EL (cell line): ENCODE measurements at places on chromosomes 6 and 20.
A peak's percentile ranks its signal among the peaks of the same experiment; 100 is the strongest.

GRCh38 chr20:37406010-37406998 lies 60.4 kb downstream of the SRC start:
- peak; percentile 65 for DNase-seq

DNA sequence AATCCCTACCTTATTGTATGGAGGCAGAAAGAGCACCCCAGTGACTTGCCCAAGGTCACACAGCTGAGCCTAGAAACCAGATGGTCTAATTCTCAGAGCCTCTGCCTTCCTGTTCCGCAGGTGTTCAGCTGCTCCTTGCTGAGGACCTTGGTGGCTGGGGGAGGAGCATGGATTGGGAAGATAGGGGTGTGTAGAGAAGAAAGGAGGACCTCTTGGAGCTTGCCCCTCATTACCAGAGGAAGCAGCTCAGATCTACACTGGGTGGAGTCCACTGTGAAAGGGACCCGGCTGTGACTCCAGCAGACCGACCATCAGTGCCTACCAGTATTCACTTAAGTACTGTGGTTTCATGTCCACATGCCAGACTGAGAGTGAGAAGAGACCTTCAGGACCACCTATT lies 15.2 kb downstream of the FOXP4 start:
- no peak for DNase-seq

GRCh38 chr6:33050014-33050810 lies 23.2 kb downstream of the HLA-DPA1 start:
- DNase-seq = no peak

GRCh38 chr20:59017493-59018231 lies 1.6 kb upstream of the TUBB1 start:
- no peak for DNase-seq

GRCh38 chr6:154012852-154013251 lies 26.2 kb upstream of the OPRM1 start:
- DNase-seq = no peak

DNA sequence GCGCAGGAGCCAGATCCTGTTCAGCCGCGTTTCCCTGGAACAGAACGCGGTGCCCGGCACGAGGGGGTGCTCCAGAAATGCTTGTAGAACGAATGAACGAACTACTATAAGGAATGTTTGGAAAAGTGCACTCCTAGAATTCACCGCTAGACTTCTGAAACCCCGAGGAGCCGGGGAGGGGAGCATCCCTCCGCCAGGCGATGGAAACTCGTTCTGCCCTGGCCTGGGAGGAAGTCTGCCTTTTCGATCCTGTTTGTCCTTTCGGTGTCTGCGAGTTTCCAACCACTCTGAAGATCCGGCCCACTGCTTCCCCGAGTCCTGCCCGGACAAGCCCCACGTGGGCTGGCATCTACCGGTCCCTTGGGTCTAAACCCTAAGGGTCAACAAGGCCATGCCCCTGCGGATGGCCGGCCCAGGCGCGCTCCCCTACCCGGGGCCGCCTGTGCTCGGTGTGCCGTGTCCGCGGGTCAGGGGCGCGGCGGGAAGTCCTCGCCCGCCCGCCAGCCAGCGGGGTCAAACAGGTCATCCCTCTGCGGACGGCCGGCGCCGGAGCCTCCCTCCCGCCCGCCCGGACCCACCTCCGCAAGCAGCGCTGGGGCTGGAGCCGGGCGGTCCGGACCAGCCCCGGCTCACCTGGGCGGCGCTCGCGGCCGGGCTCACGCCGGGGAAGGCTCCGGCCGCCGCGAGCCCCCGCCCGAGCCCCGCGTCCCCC lies 526 bp downstream of the SULF2 start:
- peak; percentile 61 for DNase-seq

- DNase-seq = no peak
Measured at GRCh38 chr6:70282312-70282918, 20.5 kb downstream of the COL9A1 start.

GRCh38 chr6:36641543-36641942 lies 37.0 kb upstream of the CDKN1A start:
- DNase-seq = no peak

GRCh38 chr6:129748212-129748900 lies 38.4 kb upstream of the ARHGAP18 start:
- peak; percentile 62 for DNase-seq

- no peak for DNase-seq
Measured at GRCh38 chr6:27816906-27817305, 95.3 kb downstream of the OR2B2 start.

GRCh38 chr6:128899341-128900050 lies 16.6 kb downstream of the LAMA2 start:
- peak; percentile 26 for DNase-seq

GRCh38 chr6:103872233-103872632 lies 987.5 kb downstream of the HACE1 start:
- no peak for DNase-seq

DNA sequence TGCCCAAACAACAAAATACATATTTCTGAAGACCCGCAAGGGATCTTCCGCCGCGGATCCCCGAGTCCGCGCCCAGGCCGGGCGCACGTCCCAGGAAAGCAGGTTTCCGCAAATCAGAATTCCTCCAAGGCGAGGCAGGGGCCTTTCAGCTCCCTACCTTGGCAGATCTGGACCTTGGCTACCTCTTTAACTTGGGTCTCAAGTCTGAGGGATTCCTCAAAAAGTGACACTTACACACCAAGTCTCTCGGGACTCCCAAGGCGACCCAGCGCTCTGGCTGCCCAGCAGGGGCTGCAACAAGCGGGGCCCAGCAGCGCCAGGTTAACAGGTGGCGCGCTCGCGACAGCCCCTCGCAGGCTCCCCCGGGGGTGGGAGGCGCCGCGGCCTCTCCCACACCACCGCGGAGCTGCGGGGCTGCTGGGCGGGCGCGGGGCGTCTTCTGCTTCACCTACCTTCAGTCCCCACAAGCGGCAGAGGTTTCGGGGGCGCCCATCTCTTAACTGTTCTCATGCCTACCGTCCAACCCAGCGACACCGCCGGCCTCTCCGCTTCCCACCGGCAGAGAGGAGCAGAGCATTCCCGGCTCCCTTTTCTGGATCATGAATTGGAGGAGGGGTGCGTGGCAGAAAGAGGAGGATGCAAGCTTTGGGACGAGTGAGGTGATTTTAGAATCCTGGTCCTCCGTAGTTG lies 414 bp downstream of the SIM1 start:
- peak; percentile 51 for DNase-seq

GRCh38 chr20:49578436-49578835 lies 10.5 kb upstream of the PTGIS start:
- DNase-seq = no peak

GRCh38 chr6:36845233-36845632 lies 6.0 kb upstream of the CPNE5 start:
- no peak for DNase-seq

DNA sequence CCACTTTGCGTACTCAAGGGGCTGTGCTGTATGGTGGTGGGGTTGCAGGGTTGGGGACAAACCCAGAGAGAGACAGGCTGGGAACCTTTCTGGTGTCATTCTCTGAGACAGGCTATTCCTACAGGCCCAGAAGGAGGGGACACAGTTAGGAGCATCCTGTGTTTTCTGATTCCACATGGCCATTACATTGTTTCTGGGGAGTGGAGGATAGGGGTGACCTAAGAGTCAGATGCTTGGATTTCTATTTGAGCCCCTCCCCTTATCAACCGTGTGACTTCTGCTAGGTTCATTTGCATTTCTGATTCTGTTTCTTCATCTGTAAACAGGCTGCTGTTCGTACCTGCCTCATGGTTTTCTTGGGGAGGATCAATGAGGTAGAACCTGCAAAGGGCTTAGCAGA lies 29.4 kb upstream of the EPB41L1 start:
- DNase-seq = no peak

DNA sequence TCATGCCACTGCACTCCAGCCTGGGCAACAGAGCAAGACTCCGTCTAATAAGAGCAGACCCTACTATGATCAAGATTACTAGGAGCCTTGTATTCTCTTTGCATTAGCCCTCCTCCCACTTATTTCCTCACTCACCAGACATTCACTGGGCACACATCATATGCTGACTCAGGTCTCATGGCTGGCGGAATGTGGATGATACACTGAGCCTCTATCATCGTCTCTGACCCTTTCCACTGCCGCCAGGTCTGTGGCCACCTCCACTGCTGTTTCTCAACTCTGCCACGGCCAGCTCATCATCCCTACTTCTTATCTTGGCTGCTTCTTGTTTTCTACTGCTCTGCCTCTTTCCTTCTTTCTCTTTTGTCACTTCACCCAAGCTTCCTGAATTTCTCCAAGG lies 161.0 kb downstream of the BACH2 start:
- DNase-seq = peak; percentile 81

- DNase-seq = peak; percentile 77
Measured at GRCh38 chr20:38617011-38617829, 15.6 kb downstream of the ARHGAP40 start.

DNA sequence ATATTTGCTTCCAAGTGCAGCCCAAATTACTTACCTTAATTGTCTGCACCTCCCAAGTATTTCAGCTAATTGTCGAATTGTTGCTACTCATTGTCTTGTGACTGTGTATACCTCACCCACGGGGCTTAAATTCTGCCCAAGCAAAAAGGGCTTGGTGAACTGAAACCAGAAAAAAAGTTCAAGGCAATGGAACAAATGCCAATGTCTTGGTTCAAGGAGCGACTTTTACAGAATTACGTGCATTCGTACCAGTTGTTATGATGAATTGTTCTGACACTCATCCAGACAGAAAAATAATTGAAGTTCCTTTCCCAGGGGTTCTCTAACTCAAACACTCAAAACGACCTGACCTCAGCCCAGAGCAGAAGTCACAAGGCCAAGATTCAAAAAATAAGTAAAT lies 13.9 kb upstream of the PXDC1 start:
- DNase-seq = no peak

DNA sequence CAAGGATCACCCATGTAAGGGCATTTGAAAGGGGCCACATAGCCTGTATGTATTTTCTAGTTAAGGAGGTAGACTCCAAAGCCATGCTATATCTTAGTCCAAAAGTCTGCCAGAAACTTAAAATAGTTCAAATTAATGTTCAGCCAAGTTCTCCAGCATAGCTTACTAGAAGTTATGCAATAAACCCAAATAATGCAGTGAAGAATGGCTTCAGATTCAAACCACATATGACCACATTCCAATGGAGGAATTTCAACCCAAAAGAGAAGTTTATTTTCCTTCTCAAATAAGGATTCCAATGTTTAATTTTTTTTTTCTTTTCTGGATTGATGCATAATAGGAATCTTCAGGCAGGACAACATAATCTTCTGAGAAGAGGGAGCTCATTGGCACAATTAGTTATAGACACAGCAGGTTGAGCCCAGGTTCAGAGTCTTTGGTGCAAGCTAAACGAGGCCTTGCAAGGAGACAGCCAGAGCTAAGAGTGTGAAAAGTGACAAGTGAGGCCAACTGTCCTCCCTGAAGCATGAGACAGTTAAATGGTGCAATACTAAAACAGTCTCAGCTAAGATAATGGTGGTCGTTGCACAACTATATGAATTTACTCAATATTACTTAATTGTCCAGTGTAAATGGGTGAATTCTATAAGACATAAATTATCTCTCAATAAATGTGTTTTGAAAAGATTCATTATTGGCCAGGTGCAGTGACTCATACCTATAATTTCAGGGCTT lies 598.8 kb upstream of the CDH4 start:
- no peak for DNase-seq

- DNase-seq = no peak
Measured at GRCh38 chr6:4880363-4880762, 104.2 kb downstream of the CDYL start.

- DNase-seq = no peak
Measured at GRCh38 chr6:45532721-45533210, 155.0 kb upstream of the SUPT3H start.

- DNase-seq = no peak
Measured at GRCh38 chr6:167090171-167090570, 32.7 kb upstream of the CCR6 start.

DNA sequence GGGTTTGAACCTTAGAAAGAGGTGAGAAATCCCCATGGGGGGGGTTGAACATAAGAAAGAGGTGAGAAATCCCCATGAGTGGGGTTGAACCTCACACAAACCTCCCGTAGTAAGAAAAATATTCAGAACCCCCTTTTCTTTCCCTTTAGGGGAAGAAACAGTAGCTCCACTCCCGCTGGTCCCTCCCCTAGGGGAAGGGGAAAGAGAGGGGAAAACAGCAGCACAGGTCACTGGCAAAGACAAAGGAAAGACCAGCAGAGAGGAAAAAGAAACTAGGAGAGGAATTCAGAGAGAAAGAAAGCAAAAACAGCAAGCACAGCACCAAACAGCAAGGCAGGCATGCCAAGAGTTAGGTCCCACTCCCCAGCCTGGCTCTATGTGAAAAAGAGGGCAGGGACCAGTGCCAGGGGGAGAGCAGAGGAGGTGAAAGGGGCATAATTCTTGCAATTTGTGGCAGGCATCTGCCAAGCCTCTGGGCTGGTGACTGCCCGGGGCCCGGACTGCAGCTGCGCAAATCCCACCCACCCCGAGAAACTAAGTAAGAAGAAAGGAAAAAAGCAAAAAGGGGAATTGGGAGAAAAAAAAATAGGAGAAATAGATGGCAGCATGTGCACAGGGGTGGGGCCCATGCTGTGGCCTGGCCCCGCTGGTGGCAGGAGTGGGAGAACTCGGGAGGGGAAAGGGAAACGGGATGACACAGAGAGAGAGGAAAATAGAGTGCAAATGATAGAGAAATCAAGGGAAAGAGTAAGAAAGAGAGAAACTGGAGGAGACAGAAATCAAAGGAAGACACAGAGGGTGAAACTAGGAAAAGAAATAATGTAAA lies 15.1 kb upstream of the GOPC start:
- DNase-seq = no peak

DNA sequence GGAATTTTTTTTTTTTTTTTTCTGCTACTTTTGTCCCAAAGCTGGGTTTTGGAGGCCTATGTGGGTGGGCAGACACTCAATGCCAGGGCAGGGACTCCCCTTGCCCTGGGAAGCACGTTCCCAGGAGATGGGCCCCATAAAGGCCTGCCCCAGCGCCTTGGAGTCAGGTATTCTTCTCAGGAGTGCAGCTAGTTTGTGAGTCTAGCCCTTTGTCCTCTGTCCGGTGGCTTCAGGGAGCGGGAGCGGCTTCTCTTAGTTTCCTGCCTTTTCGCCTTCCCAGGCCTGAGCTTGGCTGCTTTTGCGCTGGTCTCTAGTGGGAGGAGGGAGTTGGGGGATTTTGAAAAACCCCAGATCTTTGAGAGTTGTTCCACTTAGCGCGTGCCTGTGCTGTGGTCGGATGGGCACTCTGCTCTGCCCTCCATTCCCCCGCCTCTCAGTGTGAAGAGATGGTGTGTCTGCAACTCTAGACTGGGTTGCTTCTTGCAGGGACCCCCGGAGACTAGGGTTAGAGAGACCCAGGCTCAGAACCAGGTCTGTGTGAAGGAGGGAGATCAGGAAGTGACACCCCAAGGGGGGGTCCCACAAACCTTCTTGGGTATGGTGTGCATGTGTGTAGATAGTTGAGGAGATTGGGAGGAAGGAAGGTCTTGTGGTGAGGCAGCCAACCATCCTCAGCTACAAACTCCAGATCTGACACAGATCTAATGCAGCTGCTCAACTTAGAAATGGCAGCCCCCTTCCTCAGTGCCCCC lies 1.3 kb downstream of the PLCG1 start:
- DNase-seq = peak; percentile 35
